Activated T-helper 17 cell treated with anti-CD3 and anti-CD28 coated beads, Interleukin-2, amount 50 U/mL, for 72 hours (primary cell): ENCODE measurements at places on chromosomes 2 and 18. TPM values are rescaled to one million over a fixed set of nuclear protein-coding genes. Genes with fewer than 3 reads are reported as not detected.

AOX1 gene
- 0.95 TPM for total RNA-seq

DSG1 gene
- not detected for total RNA-seq

ALPP gene
- not detected for total RNA-seq

LRRC30 gene
- total RNA-seq = not detected

GRCh38 chr2:130884013-130884412 is 47.3 kb downstream of the ARHGEF4 start:
- ATAC-seq = no peak

DNA sequence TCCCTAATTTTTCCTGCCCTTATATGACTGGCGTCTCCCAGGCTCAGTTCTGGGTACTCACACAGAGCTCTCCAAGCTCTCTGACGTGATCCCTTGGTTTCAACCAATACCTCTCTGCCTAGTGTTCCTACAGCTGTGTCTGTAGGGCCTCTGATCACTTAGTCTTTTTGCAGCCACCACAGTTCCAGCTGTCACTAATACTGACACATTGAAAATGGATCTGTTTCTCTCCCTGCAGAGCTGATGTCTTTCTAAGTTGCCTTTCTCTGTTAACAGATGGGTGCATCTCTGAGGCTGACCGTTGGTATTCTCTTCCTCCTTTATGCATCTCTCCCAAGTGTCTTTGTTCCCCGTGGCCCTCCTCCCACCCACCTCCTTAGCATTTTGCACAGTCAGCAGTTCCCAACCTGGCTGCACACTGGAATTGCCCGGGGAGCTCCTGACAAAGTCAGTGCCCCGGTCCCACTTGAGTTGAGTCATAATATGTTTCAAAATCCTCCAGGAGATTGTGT is 62.5 kb downstream of the CERS6 start:
- ATAC-seq = no peak

GRCh38 chr2:96945014-96945413 is 41.4 kb downstream of the FAM178B start:
- ATAC-seq = no peak

DNA sequence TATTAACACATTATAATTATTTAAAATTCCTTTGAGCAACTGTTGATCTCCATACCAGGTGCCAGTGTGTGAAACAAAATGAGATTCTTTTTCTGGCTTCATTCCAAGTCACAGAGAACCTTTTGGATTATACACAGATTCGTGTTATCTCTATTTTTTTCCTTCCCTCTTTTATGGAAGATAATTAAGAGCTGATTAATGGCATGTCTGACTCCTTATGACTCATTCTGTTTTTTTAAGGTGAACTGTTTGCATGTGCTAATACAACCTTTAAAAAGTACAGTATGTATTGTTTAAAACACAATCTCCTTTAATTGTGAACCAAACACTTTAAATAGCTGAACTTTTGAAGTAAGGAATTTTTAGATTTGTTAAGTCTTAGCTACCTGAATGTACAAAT is 39.3 kb downstream of the PELI1 start:
- ATAC-seq = no peak

- ATAC-seq = no peak
These were observed 7.7 kb upstream of the MAL start for GRCh38 chr2:95017836-95018235.

DNA sequence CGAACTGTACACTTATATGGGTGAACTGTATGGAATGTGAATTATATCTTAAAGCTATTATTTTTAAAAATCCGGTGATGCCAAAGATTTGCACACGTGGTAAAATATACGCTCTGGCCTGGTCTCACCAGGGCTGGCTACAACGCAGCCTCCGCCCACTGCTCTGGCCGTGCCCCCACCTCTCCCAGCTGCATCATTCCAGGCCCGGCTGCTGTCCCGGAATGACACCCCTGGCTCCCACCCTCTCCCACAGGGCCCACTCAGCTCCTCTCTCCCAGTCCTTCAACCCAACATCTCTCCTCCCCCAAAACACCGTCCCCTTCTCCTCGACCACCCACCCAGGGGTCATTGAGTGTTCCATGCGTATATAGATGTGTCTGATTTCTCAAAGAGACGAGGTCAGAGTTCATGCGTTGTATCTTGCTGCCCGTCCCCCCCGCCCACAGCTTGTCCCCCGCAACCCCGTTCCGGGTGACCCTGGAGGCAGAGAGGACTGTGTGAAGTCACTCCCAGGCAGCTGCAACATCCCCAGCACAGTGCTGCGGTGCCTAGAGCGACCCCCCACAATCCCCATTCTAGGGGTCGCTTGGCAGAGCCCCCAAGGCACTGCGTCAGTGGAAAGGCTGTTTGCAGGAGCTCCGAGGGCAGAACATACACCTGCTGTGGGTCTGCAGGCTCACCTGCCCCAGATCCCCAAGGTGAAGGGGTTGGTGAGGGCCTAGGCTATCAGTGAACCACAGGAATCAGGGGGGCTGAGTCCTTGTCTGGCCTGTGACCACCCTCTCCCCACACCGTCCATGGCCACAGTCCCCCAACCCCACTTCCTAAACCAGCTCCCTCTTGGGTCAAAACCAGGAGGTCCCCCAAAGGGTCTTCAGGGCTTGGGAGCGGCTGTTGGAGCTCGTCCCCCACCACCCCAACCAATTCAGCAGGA is 13.3 kb downstream of the DNMT3A start:
- ATAC-seq = no peak

DNA sequence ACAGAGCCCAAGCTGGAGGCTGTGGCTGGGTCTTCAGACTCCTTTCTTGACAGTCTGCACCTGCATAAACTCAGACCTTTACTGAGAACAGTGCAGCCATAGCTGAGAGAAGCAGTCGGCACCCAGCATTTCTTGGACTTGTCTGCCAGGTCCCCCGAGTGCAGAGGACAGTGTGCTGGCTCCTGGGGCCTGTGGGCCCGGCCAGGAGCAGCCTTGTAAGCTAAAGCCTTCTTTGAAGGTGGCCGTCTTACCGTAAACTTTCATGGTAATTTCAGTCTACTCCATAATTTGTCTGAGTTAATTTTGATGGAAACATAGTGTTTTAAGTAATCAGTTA is 70.9 kb downstream of the LRRFIP1 start:
- ATAC-seq = no peak
